ENCODE measurements at places on chromosomes 7 and 10. TPM values are rescaled to one million over a fixed set of nuclear protein-coding genes. Genes with fewer than 3 reads are reported as not detected.

Gene SP4
- total RNA-seq, result 10.6 TPM

Gene ZFAND4
- total RNA-seq, result 27.8 TPM

Gene CACNA2D1
- total RNA-seq, result 15.7 TPM

Gene GDF2
- total RNA-seq, result not detected

Gene FOXI2
- total RNA-seq, result 2.4 TPM

Gene SNX10
- 4.5 TPM for total RNA-seq

Gene SPDYE5
- not detected for total RNA-seq

Gene OR2A1
- total RNA-seq, result 0.59 TPM

Gene C10orf105
- 0.27 TPM for total RNA-seq

Gene TMEM130
- total RNA-seq, result 0.10 TPM

Gene CCDC146
- 27.8 TPM for total RNA-seq

Gene ERLIN1
- total RNA-seq, result 36.5 TPM

Gene LGI1
- total RNA-seq, result not detected

Gene HOGA1
- 2.6 TPM for total RNA-seq

Gene NCOA4
- total RNA-seq, result 166 TPM

Gene OR2A5
- not detected for total RNA-seq

Gene SFXN3
- 55.5 TPM for total RNA-seq

Gene COMTD1
- total RNA-seq, result 115 TPM

Gene ASAH2
- total RNA-seq, result not detected

Gene TMEM196
- not detected for total RNA-seq

Gene ZNF800
- total RNA-seq, result 51.5 TPM

Gene SUN1
- total RNA-seq, result 272 TPM

Gene CREB3L2
- 10.8 TPM for total RNA-seq

Gene ANKIB1
- total RNA-seq, result 57.7 TPM

Gene ADAM12
- total RNA-seq, result 0.26 TPM

Gene METTL27
- 2.4 TPM for total RNA-seq

Gene TBX20
- not detected for total RNA-seq

Gene LIPJ
- total RNA-seq, result 0.15 TPM

Gene LMBR1
- 44.1 TPM for total RNA-seq

Gene LRRD1
- total RNA-seq, result not detected

Gene EN2
- not detected for total RNA-seq

Gene ARHGEF5
- 141 TPM for total RNA-seq

Gene STEAP4
- total RNA-seq, result 34.0 TPM

Gene CAPZA2
- 45.0 TPM for total RNA-seq

Gene PPP1R3A
- not detected for total RNA-seq

Gene WEE2
- not detected for total RNA-seq

Gene MAGI2
- total RNA-seq, result 2.6 TPM

Gene ABCC2
- 1.9 TPM for total RNA-seq

Gene PAPOLB
- not detected for total RNA-seq

Gene HTR5A
- not detected for total RNA-seq

Gene ANXA8
- total RNA-seq, result 151 TPM

Gene ECHS1
- total RNA-seq, result 61.5 TPM

Gene EIF3A
- 105 TPM for total RNA-seq

Gene OR2A12
- total RNA-seq, result not detected

Gene TRIP6
- total RNA-seq, result 80.7 TPM

Gene DIP2C
- total RNA-seq, result 14.7 TPM

Gene GALNT17
- total RNA-seq, result 2.9 TPM

Gene ASL
- 29.0 TPM for total RNA-seq

Gene CDC14C
- total RNA-seq, result not detected

Gene STEAP1
- total RNA-seq, result 5.9 TPM

All from lower leg skin (tissue), 4 donors.